ENCODE measurements at places on chromosomes 7 and 10.

GRCh38 chr7:5500056-5500776 lies 76.6 kb upstream of the TNRC18 start:
- no peak for DNase-seq

GRCh38 chr7:131111081-131111576 lies 216.5 kb upstream of the MKLN1 start:
- DNase-seq = no peak

DNA sequence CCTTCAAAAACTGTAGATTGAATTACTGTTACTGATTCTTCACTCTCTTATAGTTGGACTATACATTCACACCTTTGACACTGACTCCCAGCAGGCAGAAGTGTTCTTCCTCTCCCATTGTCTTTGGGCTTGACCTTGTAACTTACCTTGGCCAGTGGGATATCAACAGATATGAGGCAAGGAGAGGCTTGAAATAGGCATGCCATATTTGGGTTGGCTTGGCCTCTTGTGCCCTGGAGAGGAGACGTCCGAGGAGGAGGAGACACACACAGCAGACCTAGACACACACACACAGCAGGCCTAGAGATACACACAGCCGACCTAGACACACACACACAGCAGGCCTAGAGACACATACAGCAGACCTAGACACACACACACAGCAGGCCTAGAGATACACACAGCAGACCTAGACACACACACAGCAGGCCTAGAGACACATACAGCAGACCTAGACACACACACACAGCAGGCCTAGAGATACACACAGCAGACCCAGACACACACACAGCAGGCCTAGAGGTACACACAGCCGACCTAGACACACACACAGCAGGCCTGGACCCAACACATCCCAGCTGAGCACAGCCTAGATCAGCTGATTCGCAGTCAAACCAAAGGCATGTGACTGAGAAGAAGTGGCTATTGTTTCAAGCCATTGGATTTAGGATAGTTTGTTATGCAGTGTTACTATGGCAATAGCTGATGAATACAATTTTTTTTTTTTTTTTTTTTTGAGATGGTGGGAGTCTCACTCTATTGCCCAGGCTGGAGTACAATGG lies 12.5 kb upstream of the GNA12 start:
- no peak for DNase-seq

DNA sequence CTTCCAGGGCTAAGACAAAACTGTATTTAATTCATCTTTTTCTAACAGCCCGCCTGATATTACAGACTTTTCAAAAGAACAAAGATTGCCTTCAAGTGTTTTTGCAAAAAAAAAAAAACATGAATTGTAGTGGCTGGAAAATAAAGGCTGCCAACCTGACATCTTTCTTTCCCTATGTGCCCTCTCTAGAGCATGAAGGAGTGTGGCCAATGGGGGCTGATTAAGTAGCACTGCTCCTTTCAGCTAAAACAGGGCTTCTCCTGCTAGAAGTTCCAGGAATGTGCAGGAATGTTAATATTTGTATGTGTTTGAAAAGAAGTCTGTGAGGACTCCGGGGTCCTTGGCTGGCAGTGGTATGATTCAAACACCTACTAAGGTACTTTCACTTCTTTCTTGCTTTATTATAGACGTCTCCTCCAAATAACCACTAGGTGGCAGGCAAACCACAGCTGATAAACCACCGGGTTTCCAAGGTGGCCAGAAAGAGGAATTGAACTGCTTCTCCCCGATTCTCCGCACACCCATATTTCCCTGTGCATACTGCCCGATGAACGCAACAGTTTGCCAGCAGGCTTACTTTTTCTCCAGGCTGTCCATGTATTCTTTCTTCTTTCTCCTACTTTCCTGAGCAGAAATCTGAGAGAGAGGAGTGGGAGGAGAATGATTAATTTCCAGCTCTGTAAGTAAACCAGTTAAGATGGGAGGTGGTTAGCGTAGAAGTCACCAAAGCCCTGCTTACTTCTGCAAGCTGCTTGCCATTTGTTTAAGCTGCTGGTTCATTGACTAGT lies 56.8 kb upstream of the DGKI start:
- DNase-seq = peak; percentile 46

DNA sequence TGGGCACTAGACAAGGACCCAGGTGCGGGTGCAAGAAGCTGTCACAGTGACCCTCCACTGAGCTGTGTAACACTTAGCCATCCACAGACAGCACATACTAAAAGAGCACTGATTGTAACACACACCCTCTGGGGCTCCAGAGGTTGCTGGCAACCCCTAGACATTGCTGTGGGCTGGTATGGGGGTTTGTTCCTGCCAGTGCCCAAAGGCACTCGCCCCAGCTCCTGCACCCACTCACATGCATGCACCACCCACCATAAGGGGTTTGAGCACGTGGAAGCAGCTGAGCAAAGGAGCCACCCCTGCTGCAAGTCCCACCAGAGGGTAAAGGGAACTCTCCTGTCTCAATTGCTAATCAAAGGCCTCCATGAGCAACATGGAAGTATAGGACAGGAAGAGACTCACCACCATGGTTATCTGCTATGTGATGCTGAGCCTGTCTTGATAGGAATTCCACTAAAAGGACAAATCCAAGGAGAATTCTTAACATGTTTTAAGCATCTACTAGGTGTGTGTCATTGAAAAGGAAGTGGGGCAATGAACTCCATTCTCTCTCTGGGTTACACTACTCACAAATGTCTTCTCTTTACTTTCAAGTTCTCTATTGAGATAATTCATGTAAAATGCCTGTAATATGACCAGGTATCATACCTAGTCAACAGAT lies 103.1 kb downstream of the GFRA1 start:
- no peak for DNase-seq

- DNase-seq = no peak
These were observed 80.7 kb downstream of the MAD1L1 start for GRCh38 chr7:2151801-2152612.

DNA sequence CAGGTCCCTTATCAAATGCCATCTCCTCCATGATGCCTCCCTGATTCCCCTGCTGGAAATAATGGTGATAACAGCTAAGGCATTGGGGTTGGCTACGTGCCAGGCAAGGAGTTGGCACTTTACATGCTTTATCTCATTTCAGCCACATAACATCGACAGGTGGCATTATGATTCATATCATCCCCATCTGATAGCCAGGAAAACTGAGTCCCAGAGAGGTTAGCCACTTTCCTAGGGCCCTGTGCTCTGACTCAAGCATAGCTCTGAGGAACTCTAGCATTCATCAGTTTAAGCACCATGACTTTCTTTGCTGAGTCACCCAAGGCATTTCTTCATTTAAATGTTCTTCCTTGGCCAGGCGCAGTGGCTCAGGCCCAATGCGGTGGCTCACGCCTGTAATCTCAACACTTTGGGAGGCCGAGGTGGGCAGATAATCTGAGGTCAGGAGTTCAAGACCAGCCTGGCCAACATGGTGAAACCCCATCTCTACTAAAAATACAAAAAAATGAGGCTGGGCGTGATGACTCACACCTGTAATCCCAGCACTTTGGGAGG lies 6.6 kb downstream of the LEP start:
- DNase-seq = no peak

GRCh38 chr7:11434366-11434765 lies 397.6 kb downstream of the THSD7A start:
- no peak for DNase-seq
